ENCODE measurements at places on chromosomes 5 and 9.
A peak's percentile ranks its signal among the peaks of the same experiment; 100 is the strongest.

DNA sequence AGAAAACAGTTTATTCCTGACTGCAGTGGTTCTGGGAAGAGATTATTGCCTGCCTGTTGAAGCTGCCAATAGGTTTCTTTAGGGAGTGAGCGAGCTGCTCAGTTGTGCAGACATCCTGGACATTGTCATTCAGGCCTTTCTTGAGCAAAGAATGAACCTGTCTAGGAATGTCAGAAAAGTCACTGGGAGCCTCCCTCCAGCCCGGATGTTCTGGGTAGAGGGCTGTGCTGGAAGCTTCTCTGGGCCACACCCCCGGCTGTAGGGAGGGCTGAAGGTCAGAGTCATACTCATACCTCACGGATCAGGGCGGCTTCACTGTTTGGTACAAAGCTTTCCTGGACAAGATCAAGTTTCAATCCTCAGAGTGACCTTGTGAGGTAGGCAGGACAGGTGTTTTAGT, 33.4 kb upstream of the TBC1D2 start:
- peak; percentile 5 for DNase-seq

DNA sequence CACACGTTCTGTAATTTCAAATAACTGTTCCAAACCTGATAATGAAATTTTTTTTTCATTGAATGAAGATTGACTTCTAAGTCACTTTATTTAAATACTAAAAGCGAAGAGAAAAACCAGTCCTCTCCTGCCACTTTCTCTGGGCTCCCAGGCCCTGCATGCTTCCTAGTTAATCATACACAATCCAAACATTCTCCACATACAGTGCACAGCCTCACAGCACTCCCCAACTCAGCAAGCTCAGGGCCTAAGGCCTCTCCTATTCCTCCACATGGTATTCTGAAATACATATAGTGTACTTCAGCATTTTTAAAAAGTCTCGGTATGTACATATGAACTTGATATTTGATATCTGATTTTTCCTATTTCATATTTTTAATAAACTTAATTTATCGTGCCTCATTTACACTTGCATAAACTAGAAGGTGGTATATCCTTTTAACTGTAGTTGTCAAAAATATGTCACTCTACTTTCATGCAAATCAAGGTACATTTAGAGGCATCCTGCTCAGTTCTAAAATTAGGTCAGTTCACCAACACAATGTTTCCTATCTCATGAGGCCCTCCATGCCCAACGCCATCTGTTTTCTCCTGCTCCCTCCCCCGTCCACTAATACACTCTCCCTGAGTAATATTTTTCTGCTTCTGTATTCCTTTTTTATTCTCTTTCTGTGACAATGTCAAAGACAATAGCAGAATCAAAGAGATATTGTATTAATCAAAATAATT, 206.7 kb downstream of the ARRDC3 start:
- DNase-seq: peak; percentile 79

GRCh38 chr5:82355053-82355452, 76.9 kb upstream of the RPS23 start:
- no peak for DNase-seq

DNA sequence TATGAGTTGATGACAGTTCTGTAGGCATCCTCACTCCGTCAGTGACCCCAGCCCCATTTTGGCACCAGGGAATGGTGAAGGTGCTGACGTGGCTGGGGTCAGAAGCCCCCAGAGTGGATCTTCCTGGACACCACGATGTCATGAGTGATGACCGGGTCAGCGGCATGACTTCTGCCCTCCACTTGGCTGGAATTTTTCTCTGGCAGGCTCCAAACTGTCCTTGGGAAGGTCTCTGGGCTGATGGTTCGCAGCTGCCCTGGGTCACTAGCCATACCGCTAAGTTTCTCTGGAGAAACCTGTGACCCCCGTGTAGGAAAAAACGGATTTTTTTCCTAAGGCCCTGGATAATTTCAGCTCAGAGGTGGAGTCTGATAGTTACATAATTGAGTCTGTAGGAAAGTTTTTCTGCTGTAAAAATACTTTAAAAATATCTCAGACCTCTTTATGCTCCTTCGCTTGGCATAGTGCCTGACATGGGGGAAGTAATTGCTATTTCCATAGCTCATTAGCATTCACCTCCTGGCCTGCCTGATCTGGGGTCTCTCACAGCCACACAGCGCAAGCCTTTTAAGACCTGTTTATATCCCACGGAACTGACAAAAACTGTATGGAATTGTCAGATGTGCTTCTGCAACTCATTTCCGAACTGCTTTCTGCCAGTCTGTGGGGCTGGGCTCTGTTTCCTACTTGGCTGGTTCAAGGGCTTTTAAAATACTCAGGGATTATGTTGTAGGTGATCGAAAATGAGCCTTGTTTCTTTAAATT, 69.2 kb downstream of the ANGPTL2 start:
- peak; percentile 10 for DNase-seq

All from renal cortical epithelial cell (primary cell).